H4 (cell line): ENCODE measurements at places on chromosomes 12 and 14.

- no peak for DNase-seq
Measured at GRCh38 chr12:26520109-26520508, 312.9 kb downstream of the ITPR2 start.

GRCh38 chr12:131147894-131148293 is 194.2 kb downstream of the ADGRD1 start:
- DNase-seq: no peak

GRCh38 chr14:58701604-58702003 is 63.8 kb downstream of the DACT1 start:
- DNase-seq: no peak

- no peak for DNase-seq
Measured at GRCh38 chr14:56125772-56126636, 7.8 kb downstream of the PELI2 start.

DNA sequence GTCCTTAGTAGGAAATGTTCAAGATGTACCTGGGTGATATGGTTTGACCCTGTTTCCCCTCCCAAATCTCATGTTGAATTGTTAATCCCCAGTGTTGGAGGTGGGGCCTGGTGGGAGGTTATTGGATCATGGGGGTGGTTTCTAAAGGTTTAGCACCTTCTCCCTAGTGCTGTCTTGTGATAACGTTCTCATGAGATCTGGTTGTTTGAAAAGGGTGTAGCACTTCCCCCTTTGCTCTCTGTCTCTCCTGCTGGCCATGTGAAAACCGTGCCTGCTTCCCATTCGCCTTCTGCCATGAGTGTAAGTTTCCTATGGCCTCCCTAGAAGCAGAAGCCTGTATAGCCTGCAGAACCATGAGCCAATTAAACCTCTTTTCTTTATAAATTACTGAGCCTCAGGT is 353.0 kb upstream of the SFSWAP start:
- no peak for DNase-seq

GRCh38 chr14:104597576-104597975 is 7.0 kb downstream of the TMEM179 start:
- DNase-seq: no peak

- DNase-seq: no peak
Measured at GRCh38 chr14:104546591-104547309, 32.8 kb upstream of the C14orf180 start.

DNA sequence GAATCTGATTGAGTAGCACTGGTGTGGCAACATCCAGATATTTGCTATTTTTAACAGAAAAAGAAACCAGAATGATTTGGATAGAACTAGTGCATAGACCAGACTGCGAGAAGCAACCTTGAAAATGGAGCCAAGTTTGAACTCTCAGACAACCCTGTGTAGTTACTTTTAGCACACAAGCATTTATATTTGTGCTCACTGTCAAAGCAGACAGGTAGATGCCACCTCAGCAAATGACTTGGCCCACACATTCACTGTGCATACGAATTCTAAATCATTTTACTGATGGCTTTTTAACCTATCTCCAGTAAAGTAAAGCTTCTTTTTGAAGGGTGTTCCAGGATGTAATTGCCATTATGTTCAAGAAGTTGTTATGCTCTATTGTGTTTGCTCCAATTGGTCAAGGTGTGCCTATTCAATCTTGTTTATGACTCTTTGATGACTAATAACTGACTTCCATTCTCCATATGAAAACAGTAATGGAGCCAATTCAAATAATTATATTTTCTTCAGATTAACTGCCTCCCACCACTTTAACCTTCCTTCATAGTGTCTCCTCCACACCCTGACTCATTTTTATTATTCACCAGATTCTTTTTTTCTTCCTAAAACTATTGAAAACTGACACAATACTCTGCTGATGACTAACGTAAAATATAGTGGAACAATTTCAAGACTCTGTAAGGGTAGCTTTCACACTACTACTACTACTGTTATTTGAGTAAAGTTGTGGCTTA is 138.5 kb downstream of the CCER1 start:
- no peak for DNase-seq

- DNase-seq: no peak
Measured at GRCh38 chr12:120408771-120409170, 29.1 kb upstream of the COX6A1 start.

DNA sequence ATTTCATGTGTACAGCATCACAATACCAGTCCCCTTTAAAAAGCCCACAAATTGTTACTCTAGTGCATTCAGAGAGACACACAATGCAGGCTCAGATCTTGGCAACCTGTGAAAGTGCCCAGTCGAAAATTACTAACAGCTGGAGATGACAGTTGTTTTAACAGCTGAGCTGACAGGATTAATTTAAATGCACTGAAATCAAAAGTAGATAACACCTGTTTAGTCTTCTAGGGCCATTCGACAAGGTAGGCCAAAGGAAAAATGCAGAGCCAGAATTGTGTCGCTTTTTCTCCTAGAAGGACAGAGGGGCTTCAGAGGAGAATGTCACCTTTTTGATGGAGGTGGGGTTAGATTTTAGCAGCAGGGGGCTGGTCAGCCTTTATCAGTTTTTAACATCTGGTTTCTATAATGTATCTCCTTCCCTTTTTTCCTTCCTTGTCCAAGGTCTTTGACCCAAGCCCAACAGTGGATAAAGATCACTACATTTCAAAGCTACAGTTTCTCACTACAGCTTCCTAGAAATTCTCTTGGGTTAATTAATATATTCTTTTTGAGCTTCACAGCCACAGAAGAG is 139.1 kb downstream of the SOX5 start:
- no peak for DNase-seq

GRCh38 chr12:26028953-26029735 is 70.7 kb downstream of the RASSF8 start:
- peak; percentile 36 for DNase-seq

GRCh38 chr12:44375694-44376093 is 500.4 kb downstream of the NELL2 start:
- DNase-seq: no peak

- DNase-seq: no peak
Measured at GRCh38 chr14:49303946-49304516, 282.1 kb downstream of the RPS29 start.

DNA sequence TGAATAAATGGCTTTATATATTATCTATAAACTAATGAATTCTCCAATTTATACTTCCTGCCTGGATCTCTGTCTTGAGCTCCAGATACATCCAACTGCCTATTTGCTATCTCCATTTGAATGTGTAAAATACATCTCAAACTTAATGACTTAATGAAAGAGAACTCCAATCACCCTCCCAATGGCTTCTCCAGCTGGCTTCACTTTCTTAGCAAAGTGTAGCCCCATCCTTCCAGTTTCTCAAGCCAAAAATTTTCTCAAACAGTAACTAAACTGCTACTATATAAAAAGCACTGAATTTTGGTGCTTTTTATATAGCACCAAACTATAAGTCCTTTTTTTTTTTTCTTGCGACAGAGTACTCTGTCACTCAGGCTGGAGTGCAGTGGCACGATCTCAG is 2.6 kb downstream of the CRY1 start:
- DNase-seq: no peak

DNA sequence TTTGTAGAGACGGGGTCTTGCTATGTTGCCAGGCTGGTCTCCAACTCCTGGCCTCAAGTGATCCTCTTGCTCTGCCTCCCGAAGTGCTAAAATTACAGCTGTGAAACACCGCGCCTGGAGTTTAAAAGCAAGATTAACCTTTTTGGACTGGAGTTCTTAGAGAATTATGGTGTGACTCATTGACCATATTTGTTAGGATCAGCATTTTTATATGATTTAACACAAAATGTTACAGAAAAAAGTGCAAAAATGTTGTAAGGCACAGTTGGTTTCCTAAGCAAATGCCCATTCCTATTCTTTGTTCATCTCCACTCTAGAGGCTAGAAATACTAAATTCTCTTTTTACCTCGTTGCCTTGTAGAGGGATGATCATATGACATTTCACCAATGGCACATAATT is 27.6 kb downstream of the SLC35E3 start:
- no peak for DNase-seq

DNA sequence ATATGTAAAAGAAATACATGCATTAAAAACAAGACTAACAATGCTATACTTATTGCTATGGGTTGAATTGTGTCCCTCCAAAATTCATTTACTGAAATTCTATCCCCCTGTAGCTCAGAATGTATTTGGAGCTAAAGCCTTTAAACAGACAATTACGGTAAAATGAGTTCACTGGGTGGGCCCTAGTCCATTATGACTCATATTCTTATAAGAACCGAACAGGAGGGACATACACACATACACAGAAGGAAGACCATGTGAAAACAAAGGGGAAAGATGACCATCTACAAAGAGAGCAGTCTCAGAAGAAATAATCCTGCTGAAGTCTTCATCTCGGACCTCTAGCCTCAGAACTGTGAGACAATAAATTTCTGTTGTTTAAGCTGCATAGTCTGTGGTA is 77.1 kb upstream of the ANKS1B start:
- DNase-seq: no peak

DNA sequence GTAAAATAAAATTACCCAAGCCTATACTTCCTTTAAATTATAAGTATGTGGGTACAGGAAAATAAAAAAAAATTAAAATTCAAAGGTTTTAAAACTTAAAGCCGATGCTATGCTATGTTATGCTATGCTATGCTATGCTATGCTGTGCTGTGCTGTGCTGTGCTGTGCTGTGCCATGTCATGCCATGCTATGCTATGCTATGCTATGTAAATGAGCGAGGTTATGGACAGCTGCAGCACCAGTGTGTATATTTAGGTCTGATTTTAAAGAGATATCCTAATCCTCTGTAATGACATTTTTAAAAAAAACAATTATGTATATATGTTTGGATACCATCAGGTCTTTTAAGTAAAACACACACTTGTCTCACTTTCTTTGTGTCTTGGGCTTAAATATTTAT is 1822.0 kb upstream of the SEL1L start:
- no peak for DNase-seq

GRCh38 chr14:54322701-54323337 is 74.0 kb upstream of the CDKN3 start:
- no peak for DNase-seq

DNA sequence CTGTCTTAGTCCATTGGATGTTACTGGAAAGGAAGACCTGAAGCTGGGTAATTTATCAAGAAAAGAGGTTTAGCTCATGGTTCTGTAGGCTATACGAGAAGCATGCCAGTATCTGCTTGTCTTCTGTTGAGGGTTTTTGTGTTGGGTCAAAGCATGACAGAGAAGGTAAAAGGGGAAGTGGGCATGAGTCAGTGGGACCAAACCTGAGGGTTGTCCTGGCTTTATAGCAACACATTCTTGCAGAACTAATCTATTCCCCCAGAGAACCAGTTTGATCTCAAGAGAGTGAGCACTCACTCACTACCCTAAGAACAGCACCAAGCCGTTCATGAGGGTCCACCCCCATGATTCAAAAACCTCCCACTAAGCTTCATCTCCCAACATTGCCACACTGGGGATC is 19.0 kb upstream of the KRAS start:
- no peak for DNase-seq

DNA sequence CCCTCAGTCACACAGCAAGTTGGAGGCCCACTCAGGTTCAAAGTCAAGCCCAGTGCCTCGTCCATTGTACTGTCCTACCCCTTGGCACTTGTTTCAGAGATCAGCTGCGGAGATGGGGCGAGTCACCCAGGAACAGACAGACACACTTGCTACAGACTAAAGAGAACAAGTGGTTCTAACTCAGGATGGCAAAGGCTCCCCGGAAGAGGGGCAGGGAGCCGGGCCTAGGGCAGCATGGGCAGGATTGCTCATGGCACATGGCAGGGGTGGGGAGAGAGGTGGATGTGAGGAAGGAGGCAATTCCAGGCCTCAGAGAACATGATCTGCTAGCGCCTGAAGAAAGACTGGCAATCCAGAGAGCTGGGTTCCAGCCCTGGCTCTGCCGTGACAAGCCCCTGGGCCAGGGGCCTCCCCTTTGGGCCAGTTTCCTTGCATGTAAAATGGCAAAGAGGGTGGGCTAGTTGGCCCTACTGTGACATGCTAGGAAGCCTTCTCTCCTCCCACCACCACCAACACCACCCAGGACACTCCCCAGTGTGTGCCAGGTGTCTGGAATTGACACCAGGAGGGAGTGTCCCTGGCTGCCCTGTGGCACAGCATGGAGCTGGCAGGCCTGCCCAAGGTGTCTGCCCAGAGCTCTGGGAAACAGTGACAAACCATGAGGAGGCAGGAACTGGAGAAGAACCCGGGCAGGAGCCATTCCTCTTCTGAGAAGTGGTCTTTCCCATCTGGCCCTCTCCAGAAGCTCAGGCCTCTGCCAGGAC is 24.0 kb upstream of the IRF2BPL start:
- DNase-seq: no peak

DNA sequence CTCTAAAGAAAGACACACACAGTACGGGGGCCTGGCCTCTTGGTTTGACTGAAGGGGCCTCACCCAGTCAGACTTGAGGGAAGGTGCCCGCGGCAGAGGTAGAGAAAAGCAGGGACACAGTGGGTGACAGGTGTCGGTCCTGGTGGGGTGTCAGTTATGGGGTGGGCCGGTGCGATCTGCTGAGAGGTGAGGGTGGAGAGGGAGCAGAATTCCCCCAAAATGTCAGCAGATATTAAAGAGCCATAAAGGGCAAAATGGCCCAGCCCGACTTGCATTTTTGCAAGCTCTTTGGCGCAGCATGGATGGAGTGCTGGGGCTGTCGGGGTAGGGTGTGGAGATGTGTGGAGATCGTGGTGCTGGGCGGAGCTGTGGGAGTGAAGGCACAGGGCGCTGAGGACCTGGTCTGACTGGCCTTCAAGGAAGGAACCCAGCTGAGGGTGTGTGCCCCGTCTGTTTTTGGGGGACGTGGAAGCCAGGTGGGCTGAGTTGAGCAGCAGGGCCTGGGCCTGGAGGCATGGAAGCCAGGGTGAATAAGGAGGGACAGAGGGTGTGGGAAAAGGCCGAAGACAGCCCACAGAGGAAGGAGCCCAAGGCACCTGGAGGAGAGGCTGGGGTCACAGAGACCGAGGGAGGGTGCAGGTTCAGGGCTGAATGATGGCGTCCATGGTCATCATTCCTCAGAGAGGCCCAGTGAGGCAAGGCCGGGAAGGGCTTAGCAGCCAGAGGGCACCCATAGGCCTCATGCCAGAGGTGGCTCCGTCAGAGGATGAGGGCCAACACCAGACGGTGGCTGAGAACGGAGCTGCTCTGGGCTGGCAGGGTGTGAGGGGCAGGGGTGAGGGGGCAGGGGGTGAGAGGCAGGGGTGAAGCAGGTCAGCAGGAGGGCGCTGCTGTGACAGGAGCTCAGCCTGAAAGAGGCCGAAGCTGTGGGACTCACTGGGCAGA is 48.2 kb upstream of the DYNC1H1 start:
- DNase-seq: no peak

GRCh38 chr12:104890476-104891096 is 67.5 kb downstream of the SLC41A2 start:
- no peak for DNase-seq

GRCh38 chr14:75724414-75725204 is 63.6 kb downstream of the TTLL5 start:
- DNase-seq: no peak
